ENCODE measurements at places on chromosomes 3 and 15. TPM values are rescaled to one million over a fixed set of nuclear protein-coding genes. Genes with fewer than 3 reads are reported as not detected.
A peak's percentile ranks its signal among the peaks of the same experiment; 100 is the strongest.

Gene RETNLB
- total RNA-seq = not detected

Gene HRG
- total RNA-seq = not detected

DNA sequence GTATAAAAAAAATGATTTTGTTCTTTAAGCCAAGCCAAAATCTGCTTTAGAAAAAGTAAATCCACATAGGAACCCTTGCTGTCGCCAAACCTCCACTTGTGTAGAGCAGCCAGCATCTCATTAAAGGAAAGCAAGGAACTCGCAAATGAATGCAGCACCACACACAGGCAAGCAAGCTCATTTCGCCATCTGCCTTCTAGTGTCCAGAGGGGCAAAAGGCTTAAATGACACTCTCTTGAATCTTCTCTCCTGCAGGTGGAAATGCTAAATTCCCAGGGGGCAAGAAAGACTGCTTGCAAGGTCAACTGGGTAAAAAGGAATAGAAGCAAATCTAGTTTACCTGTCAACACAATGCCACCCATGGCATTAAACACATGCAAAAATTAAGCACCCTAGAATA, 2.4 kb downstream of the MB21D2 start:
- no peaks in the 10 kb centered on the region for H3K27me3 ChIP-seq
- H3K4me1 ChIP-seq = no peaks in the 10 kb centered on the region
- no peak overlapping the region for H3K27ac ChIP-seq
- H3K36me3 ChIP-seq = no peaks in the 10 kb centered on the region
- DNase-seq = no peak
- H3K4me3 ChIP-seq = no peak overlapping the region

- H3K4me1 ChIP-seq = no peaks in the 10 kb centered on the region
- H3K36me3 ChIP-seq = no peaks in the 10 kb centered on the region
- no peaks in the 10 kb centered on the region for H3K27me3 ChIP-seq
- H3K4me3 ChIP-seq = no peak overlapping the region
- DNase-seq = no peak
These were observed 187.8 kb downstream of the TUSC7 start for GRCh38 chr3:116897382-116897781.

- peak within 1 kb of the TSS; percentile 61 for H3K4me3 ChIP-seq
- H3K36me3 ChIP-seq = no peaks in the 10 kb centered on the region
- no peaks in the 10 kb centered on the region for H3K27me3 ChIP-seq
- peaks cover 6% of the 10 kb centered on the region for H3K4me1 ChIP-seq
- no peak for DNase-seq
These were observed at the start of gene PTX3 for GRCh38 chr3:157436583-157437291. Gene PTX3 (plus strand): TSS chr3:157436850. CDS start chr3:157436934, 84 bp downstream.

- H3K36me3 ChIP-seq = no peaks in the 10 kb centered on the region
- H3K4me3 ChIP-seq = no peak overlapping the region
- H3K4me1 ChIP-seq = no peaks in the 10 kb centered on the region
- no peak overlapping the region for H3K27ac ChIP-seq
- DNase-seq = no peak
- H3K27me3 ChIP-seq = no peaks in the 10 kb centered on the region
These were observed 37.6 kb upstream of the TP63 start for GRCh38 chr3:189593581-189593980.

- H3K27me3 ChIP-seq = no peaks in the 10 kb centered on the region
- no peak overlapping the region for H3K27ac ChIP-seq
- no peak overlapping the region for H3K4me3 ChIP-seq
- DNase-seq = no peak
These were observed 347.2 kb upstream of the TPRG1 start for GRCh38 chr3:188824566-188824965.

All from breast epithelium (tissue), 4 donors.